ENCODE measurements at places on chromosomes 7 and 10.

DNA sequence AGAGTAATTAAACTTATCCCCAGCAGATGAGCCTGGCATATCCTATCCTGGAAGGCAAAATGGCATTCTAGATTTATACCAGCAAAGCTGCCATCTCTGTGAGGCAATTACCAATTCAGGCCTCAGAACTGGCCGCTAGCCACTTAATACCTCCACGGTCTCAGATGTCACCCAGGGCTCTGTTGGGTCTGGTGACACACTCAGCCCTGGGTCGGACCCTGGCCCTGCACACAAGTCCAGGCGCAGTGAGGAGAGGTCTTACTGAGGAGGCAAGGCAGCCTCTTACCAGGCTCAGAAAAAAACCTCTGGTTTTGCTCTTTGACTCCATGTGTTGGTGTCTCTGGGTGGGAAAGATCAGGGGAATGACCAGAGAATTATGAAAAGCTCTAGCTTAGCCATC lies 186.6 kb downstream of the EMX2 start:
- DNase-seq = no peak

GRCh38 chr10:132489053-132489703 lies 48.4 kb upstream of the INPP5A start:
- DNase-seq = no peak

DNA sequence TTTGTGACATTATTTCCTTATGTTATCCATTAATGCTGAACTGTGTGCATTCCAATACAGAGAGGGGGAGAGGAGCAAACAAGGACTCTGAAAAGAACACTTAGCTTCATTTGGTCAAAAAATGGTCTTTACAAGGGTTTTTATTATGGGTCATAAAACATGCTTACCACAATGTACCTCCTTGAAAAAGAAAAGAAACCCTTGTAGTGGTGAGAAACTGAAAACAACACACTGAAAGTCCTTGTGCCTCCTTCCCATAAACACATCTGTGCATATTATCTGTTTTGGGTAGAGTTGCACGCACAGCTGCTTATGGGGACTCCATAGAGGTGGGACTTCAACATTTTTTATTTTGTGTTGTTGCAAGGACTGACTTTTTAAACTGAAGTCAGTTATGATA lies 98.7 kb downstream of the CDK6 start:
- DNase-seq = no peak

- no peak for DNase-seq
Measured at GRCh38 chr10:86712317-86712707, 44.0 kb downstream of the LDB3 start.

Data from Kasumi-1 (cell line).